ENCODE measurements at places on chromosomes 2 and 18. TPM values are rescaled to one million over a fixed set of nuclear protein-coding genes. Genes with fewer than 3 reads are reported as not detected.

The AGXT gene
- not detected for total RNA-seq

The SH3RF3 gene
- total RNA-seq, result 7.8 TPM

The LYG2 gene
- not detected for total RNA-seq

The COLEC12 gene
- total RNA-seq, result 21.1 TPM

The TPO gene
- not detected for total RNA-seq

The GPR45 gene
- not detected for total RNA-seq

The CTLA4 gene
- not detected for total RNA-seq

The EGR4 gene
- not detected for total RNA-seq

The LRP2 gene
- total RNA-seq, result not detected

Measured in smooth muscle cell of the pulmonary artery (primary cell).